ENCODE measurements at places on chromosomes 2 and 18.

- no peak for DNase-seq
These were observed 219.8 kb downstream of the DPP10 start for GRCh38 chr2:114661971-114662939.

DNA sequence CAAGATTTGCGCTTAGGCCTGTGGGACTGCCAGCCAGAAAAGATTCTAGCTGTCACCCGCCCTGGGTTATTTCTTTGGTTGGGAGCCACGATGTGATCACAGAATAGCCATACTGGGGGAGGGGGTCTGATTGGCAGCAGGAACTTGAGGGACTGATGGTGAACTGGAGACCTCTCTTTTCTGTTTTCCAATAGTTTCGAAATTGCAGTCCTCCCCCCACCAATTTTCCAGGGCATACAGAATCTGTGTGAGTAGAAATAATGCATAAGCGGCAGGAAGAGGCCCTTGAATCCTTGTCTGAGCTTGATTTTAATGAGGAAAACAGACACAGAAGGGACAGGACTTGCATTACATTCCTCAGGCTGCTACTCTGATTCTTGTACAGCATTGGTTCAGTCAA, 2.2 kb upstream of the POLR2D start:
- DNase-seq = no peak

DNA sequence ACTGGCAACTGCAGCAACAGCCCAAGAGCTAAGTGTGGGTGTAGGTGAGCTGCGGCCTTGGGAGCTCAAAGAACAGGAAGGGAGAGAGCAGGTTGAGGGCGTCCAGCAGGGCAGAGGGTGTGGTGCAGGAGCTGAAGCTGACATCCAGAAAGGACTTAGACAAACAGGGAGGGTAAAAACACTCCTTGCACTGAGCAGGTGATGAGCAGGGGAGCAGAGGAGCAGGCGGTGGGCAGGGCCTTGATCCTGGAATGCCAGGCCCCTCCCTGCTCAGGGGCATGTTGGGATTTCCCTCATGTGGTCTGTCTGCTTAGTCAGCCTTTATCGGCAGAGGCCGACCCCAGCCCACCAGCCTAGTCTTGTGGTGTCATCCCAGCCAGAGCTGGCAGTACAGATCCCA, 63.6 kb downstream of the VSNL1 start:
- no peak for DNase-seq

GRCh38 chr2:152024477-152024876, 74.4 kb downstream of the CACNB4 start:
- DNase-seq = no peak

- no peak for DNase-seq
These were observed 9.8 kb downstream of the LGALSL start for GRCh38 chr2:64463781-64464180.

- DNase-seq = no peak
These were observed 133.3 kb downstream of the DNAH6 start for GRCh38 chr2:84649487-84650142.

DNA sequence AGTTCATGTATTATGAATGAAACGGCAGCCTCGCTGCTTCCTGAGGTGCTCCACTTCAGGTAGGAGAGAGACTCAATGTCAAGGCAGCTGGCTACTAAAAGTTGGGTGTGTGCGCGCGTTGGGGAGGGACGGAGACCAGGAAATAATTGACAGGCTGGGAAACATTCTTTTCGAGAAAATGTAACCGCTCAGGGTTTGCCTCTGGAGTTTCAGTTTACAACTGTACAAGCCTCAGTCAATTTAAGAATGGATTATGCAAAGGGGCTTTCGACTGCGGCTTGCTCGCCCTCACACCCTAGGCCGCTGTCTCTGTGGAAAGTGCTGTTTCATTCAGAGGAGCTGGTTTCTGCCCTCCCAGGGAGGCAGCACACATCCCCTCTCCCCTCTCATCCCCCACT, 4.4 kb upstream of the SPRED2 start:
- no peak for DNase-seq

DNA sequence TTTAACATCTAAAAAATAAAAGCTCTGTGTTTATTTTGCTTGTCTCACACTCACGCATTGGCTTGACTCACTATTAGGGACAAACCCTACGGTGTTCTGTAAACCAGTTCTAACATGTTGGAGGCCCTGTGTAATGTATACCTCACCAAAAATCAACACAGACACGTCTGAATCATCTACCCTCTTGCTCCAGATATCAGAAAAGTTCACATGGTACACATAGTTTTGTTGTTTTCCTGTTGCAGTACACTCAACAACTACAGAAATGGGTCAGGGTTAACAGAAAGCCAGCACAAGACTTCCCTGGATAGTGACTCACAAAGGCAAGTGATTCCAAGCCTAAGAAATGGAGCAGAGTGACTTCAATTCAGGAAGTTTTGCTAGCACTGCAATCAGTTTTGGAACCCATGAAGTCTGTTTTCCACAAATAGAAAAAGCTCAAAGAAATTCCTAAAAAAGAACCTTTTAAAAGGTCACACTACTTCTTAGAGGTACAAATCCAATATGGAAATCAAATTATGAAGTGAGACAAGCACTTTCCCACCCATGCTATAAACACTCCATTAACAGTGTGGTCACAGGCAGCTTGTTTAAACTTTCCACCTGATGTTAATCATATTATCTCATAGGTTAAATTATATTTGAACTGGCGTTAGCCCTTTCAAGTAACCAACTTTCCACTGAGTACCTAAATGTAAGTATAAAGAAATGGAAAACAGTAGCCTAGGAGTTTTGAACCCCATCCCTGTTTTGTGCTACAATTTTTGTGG, 87.4 kb downstream of the GAREM1 start:
- no peak for DNase-seq

- DNase-seq = no peak
These were observed 23.5 kb downstream of the IGFBP5 start for GRCh38 chr2:216671791-216672343.

DNA sequence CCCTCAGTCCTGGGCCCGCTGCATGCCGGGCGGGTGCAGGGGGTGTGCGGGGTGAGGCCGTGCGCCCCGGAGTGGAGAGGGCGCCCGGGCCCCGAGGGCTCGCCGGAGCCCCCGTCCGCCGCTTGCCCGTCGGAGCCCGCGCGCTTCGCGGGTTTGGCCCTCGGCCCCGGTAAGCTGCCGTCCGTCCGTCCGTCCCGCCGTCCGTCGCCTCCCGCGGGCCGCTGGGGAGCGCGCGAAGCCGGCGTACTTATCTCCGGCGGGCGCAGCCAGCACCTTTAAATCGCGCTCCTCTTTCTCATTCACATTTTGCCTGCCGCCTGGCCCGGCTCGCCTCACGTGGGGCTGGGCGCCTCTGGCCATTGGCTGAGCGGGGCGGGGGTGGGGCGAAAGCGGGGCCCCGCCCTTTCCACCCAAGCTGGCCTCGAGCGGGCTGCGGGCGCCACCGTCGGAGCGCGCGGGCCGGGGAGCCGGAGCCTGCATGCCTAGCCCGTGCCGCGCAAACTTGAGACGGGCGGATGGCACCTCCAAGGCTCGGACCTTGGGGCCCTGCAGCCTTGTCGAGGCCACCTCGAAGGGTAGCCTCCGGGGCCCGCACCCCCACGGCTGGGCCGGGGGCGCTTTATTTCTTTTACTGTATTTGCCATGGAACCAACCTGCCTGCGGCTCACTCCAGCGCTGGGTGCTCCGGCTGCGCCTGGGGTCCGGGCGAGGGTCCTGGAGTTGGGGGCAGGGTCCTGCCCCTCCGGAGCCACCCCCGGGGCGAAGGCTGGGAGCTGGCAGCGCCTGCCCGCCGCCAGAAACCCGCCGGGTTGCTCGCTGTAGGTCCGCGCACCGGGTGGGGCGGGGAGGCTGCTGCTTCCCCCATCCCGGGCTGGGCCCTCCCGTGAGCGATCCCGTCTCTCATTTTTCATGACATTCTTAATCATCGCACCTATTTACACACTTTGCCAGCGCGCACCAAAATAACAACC, at the start of gene GBX2:
Gene GBX2 (minus strand): TSS at position 277 of the 971 bp plus-strand sequence. CDS start 415 bp downstream, outside the sequence.
- DNase-seq = no peak
